ENCODE measurements at places on chromosomes 13 and 19.

GRCh38 chr13:51913421-51914136, 51.8 kb downstream of the CCDC70 start:
- no peak for DNase-seq

DNA sequence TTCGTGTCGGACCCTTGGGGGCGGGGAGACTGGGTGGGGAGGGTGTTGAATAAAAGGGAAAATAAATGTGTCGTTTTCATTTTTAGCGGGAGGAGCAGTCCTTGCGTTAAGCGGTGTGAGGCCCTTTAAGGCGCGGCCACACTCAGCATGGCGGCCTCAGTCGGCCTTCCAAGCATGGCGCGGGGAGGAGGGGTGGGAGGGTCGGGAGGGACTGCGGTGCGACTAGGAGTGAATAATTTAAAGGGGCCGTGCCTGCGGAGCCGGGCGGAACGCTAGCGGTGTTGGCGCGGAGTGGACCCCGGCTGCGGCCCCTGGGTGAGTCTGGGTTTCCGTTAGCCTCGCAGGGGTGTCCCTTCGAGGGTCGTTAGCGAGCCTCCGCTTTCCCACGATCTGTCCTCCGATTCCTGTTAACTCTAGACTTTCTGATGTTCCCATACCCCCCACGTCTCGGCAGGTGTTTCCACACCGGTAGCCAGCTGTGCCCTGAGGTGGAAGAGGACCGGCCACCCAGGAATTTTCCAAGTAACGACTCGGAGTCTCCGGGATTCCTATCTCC, 1.5 kb upstream of the PNPLA6 start:
- peak; percentile 54 for DNase-seq

DNA sequence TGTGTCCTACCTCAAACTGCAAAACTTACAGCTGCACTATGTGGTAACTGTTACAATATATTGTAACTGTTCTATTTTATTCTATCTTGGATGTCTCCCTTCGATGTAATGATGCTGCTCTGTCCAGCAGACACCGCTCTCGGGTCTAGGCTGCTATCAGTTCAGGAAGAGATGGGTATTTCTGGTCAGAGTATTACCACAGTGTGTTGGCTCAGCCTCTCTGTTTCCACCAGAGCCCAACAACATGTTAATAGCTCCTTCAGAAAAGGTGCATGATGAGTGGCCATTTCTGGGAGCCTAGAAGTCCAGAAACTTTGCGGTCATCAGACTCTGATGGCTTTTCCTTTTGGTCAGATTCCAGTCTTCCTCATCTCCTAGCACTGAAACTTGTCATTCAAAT, 35.9 kb upstream of the IGFL1 start:
- DNase-seq: no peak

GRCh38 chr13:49248622-49249002, 887 bp downstream of the CDADC1 start:
- no peak for DNase-seq

DNA sequence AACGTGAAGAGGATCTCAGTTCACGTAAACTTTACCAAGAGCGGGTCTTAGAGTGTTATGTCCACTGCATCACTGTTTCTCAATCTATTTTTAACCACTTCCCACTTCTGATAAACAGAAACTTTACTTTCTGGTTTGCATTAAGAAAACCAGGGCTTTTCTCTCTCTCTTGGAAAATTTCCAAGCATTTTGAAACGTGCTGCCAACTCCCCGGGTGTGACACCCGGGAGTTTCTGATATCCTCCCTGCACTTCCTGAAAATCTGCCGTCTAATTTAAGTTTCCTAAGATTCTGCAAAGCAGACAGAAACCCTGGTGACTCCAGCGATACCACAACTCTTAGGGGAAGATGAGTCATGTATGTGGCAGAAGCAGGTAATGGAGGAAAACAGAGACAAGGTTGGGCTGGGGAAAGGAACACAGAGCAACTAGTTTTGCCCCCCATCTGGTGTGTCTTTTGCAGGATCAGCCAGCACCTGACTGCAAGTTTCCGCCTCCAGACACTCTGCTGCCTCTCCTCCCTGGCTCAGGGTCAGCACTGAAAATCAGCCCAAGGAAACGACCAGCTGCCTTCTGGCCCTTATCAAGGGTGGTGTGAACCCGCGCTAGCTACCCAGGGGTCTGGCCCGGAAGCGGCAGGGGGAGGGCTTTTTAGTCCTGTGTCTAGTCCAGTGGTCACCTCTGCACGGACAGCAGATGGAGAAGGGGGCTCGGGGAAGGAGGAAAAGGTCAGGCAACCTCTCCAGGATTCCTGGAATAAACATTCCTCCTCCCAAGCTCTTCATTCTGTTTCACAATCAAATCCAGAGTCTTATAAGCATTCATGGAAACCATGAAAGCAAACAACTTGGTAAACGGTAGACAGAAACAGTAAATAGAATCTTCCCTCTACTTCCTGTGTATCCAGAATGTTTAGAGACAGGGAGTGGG, 11.3 kb upstream of the FFAR2 start:
- no peak for DNase-seq
